ENCODE measurements at places on chromosomes 2 and 18.
A peak's percentile ranks its signal among the peaks of the same experiment; 100 is the strongest.

- DNase-seq: no peak
Observed at GRCh38 chr2:86443631-86444350, 2.6 kb downstream of the KDM3A start.

DNA sequence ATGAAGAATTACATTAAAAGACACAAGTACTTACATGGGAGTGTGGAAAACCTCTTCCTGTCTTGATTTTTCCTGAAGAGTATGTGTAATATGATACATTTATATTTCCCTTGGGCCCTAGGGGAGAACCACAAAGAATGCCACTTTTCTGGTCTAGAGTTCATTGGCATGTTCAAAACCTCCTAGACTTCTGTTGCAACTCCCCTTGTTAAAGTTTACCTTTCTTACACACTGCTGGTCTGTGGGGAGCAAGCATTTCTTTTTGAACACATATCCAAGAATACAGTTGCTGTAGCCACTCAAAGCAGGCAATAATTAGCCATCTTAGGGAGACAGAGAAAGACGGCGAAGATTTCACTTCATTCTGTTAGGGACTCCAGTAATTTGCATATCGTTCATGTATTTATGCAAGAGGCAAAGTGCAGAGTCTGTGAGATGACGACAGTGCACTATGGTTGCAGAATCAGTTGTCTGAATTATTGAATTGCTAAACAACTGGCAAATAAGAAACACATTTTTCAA is 103.5 kb downstream of the NOL4 start:
- DNase-seq: no peak

GRCh38 chr2:38978908-38979307 is 89.2 kb downstream of the ARHGEF33 start:
- no peak for DNase-seq

GRCh38 chr2:210859314-210859713 is 302.9 kb downstream of the CPS1 start:
- no peak for DNase-seq

DNA sequence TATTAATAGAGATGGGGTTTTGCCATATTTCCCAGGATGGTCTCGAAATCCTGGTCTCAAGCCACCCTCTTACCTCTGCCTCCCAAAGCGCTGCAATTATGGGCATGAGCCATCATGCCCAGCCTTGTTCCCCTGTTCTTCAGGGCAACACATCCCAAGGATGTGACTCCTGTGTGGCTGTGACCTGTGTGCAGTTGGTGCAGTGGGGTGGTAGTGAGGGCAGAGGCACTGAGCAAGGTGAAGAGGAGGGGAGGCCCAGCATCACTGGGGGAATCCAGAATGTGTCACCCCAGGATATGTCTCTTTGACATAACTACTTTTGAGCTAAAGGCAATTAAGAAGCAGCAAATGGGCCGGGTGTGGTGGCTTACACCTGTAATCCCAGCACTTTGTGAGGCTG is 23.4 kb downstream of the CENPA start:
- DNase-seq: no peak

GRCh38 chr18:51211552-51211951 is 14.1 kb upstream of the MEX3C start:
- peak; percentile 8 for DNase-seq

DNA sequence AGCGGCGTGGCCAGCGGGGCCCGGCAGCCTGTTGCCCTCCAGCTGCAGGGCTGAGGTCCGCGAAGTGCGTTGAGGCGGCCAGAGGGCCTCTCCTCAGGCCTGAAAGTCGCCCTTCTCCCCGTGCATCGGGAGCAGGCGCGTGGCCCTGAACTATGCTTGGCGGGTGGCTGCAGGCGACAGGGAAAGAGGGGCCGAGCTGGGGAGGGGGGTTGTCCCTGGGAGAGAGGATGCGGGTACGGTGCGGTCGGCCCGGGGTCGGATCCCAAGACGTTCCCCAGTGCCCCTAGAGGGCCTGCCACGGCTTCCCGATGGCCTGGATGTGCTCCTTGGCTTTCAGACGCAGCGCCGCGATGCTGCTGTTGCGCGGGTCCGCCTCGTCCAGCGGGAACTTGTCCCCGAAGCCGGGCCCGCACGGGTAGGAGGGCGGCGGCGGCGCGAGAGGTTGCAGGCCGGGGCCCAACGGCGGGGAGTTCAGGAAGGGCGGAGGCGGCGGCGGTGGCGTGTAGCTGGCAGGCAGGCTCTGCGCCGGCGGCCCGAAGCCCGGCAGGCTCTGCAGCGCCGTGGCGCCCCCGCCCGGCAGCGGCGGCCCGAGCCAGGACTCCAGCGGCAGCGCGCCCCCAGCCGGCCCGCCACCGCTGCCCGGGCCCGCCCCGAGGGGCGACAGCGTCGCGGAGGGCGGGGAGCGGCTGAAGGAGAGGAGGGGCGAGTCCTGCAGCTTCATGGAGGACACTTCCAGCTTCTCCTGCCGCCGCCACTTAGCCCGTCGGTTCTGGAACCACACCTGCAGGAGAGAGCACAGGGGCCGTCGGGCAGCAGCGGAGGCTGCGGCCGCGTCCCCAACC is 4.3 kb downstream of the RAX start:
- peak; percentile 17 for DNase-seq

GRCh38 chr18:49227441-49228165 is 232.8 kb downstream of the DYM start:
- DNase-seq: peak; percentile 29

DNA sequence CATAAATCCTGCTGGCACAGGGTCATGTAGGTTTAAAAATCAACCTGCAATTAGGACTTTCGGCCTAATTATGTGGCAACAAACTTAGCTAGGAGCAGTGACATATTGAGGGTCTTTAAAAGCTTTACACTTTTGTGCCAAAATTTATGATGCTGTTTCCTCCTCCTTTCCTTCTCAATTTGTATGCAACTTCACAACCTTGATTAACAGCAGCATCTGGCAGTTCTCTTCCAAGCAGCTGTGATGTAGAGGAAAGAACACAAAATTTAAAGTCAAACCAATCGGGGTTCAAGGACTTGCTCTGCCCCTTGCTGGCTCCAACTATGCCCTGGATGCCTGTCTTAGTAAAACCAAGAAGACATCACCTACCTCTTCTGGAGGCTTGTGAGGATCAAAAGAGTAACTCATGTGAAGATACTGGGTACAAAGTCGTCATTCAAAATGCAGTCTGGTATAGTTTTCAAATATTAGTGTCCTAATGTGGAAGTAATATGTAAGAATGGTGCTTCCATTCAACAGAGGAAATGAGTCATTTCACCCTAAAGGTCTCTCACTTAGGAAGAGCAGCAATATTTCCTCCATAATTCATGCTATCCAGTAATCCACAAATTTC is 94.7 kb downstream of the ANKRD44 start:
- no peak for DNase-seq

DNA sequence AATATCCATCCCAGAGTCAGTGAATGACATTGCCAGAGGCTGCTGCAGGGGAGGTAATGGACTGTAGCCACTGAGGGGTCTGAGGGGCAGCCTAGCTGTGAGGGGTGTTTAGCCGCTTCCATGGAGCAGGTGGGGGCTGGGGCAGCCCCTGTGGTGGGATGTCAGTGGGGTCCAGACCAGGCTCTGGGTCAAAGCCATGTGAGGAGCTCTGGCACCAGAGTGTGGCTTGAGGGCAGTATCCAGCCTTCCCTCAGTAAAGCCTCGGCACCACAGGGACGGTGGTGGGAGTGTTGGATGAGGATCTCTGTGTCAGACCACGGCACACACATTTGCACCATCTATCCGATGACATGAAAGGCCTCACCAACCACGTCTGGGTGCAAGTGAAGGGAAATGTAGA is 85.0 kb downstream of the INHBB start:
- DNase-seq: no peak

DNA sequence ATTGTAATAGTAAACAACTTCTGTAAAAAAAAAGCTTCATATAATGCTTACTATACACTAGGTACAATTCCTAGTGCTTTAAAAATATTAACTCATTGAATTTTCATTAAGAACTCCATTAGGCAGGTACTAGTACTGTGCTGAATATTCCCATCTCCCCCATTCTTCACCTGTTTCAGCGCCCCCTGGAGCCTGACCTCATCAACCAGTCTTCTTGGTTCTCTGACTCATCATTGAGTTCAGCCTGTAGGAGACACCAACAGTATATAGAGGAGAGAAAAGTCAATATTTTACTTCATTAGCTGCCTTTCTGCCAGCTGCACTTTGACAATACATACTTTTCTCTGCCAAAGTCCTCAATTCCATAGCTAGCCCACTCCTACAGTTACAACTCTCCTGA is 1009.9 kb upstream of the KLHL29 start:
- no peak for DNase-seq

DNA sequence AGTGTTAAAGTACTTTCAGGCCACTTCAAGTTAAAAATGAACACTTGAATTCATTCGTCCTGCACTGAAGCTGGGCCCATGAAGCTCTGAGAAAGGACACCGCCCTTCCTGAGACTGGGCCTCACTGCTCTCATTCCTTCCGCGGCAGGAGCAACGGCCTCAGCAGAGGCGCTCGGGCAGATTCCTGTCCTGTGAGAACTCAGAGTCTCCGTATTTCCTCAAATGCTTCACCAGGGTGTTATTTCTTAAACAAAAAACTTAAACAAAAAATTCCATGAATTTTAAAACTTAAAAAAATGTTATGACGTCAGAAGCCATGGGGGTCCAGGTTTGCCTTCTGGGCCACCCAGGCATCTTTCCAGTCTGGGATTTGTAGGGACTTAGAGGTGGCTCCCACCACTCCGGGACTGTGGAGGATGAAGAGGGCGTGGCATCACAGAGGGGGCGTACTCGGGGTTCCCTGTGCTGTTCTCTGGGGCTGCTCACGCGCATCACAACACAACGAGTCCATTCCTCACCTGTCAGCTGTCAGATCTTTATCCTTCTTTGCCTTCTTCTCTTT is 115.9 kb upstream of the ASB18 start:
- DNase-seq: no peak

GRCh38 chr2:98394595-98395153 is 48.4 kb downstream of the CNGA3 start:
- DNase-seq: no peak

DNA sequence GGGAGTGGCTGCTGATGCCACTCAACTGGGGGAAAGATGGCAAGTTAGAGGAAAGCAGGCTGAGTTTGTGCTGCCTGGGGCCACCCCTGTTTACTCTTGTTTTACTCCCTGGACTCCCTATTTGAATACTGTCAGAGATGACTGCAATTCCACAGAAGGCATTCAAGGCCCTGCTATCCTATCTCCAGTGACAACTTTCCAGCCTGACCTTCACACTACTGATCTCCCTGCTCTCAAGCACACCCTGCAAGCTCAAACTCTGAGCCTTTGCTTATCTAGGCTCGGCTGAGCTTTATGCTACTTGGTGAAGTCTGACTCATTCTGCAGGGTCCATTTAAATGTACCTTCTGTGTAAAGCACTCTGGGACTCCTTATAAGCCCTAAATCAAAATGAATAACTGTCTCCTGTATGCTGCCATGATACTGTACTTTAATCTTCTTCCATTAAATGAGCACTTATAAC is 39.3 kb upstream of the DSG1 start:
- no peak for DNase-seq

- DNase-seq: no peak
Observed at GRCh38 chr2:31033032-31033431, 105.2 kb downstream of the GALNT14 start.

DNA sequence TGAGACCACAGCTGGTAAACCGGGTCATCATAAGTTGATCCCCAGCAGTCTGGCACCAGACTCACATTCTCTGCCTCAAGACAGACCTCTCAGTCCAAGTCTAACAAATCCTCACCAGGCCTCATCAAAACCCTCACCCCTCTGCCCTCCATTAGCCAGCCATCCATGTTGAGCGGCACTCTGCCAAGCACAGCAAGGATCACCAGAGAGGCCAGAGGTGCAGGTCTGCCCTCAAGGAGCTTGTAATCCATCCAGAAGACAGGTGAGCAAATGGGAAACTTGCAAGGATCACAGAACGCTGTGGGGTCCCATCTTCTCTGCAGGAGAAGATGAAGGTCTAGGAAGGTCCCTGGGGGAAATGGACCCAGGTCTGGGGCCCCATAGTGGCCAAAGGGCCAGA is 63.6 kb downstream of the TNS1 start:
- no peak for DNase-seq

DNA sequence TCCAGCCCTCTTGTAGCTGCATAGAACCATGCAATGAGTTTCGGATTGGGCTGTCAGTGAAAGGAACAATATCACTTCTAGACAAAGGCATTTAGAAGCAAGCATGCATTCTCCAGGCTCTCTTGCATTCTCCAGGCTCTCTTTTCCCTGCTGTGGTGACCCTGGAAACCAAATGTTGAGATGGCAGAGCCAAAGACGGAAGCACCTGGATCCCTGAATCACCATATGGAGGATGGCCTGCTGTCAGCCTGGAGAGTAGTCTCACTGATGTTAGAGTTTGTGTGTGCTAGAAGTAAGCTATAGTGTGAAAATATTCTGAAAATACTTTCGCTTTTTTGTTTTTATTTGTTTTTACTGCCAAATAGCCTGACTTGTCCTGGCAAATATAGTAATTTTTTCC is 203.9 kb downstream of the C1D start:
- DNase-seq: no peak

- no peak for DNase-seq
Observed at GRCh38 chr2:85788603-85789002, 34.8 kb downstream of the ATOH8 start.

DNA sequence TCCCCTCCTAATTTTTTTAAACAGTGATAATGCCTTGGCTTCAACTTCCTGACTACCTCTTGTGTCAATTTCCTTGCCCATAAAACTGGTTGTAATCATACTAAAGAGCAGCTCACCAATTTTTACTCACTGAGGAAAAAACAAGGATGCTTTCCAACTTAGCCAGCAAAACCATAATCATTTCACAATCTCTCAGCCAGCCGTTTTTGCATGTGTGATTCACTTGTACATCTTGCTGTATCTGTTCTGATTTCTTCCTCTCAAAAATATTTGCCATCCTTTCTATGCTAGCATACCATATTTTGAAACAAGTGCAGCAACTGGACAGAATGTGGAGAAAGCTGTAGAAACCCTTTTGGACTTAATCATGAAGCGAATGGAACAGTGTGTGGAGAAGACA is 60.7 kb downstream of the RAB27B start:
- DNase-seq: no peak

DNA sequence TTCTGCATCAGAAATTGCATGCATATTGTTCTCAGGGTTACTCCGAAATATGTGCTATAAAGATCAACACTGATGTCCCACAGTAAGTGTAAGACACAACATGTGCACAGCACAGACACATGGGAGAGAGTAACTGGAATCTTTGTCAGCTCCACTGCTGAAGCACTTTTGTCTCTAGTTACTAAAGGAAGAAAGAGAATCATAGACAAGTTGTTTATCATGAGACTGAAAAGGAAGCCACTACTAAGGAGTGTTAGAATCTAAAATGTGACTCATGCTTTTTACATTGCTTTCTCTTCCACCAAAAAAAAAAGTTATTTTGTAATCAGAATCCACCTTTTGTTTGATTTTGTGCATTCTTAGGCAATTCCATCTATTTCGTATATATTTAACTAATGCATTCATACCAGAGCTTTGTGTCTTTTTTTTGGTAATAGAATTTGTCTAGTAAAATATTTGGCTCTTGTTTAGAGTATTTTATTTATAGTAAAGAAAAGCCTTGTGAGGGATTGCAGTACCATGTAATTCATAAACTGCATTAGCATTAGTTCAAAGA is 502.4 kb downstream of the FBXO15 start:
- DNase-seq: no peak
